Astrocyte (in vitro differentiated cells and primary cell): ENCODE measurements at places on chromosomes 4 and X.

GRCh38 chr4:180790471-180790870 lies 1452.7 kb upstream of the TENM3 start:
- no peaks in the 10 kb centered on the region for H3K27me3 ChIP-seq
- no peak overlapping the region for H3K27ac ChIP-seq
- H3K4me3 ChIP-seq = no peak overlapping the region
- H3K4me1 ChIP-seq = no peaks in the 10 kb centered on the region
- DNase-seq = no peak

DNA sequence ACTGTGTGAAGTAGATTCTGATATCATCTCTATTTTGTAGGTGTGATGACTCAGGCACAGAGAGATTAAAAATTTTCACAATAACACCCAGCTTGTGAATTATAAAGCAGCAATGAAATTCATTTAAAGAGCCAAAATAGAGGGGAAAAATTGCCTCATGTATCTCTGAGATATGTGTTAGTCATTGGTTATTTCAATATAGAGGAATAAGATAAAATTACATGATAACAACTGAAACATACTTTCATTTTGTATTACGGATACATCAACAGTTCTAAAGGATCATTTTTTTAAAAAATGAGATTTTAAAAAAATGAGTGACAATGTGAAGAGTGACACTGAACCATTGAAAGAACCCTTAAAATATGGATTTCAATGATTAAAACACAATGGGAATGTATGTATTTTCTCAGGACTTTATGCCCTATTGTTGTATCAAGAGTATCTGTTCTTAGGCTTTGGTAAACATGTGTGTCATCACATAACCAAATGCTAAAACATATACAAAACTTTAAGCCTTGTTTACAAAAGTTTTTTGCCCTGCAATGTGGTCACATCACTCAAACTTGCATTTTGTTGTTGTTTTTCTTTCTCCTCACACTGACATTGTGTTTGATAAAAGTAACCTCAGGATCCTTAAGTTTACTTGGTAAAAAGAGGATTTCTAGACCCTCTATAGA lies 221.3 kb downstream of the ANTXR2 start:
- H3K36me3 ChIP-seq = no peaks in the 10 kb centered on the region
- no peak overlapping the region for H3K27ac ChIP-seq
- no peaks in the 10 kb centered on the region for H3K4me1 ChIP-seq
- peak; percentile 18 for DNase-seq
- no peaks in the 10 kb centered on the region for H3K27me3 ChIP-seq
- H3K4me3 ChIP-seq = no peak overlapping the region

- no peak overlapping the region for H3K27ac ChIP-seq
- no peaks in the 10 kb centered on the region for H3K36me3 ChIP-seq
- H3K4me3 ChIP-seq = peak overlapping the region; percentile 73
- peaks cover 9% of the 10 kb centered on the region for H3K4me1 ChIP-seq
These were observed 3.8 kb downstream of the CXXC4 start for GRCh38 chr4:104490770-104491480.

DNA sequence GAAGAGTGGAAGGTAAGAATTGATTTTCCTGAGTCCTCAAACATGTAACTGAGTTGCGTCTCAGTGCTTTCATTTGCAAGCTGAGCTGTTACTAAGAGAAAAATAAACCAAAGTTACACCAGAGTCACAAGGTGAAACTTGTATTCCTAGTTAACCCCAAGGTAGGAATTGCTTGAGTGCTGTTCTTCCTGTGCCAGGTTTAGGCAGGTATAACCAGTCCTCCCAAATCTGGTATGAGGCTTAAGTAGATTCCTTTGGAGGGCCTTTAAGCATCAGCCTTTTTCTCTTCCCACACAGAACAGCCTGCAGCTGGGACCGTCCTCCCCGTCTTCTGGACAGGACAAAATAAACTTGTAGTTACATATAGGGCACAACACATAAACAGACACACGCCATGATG lies 2.3 kb upstream of the BTC start:
- no peak overlapping the region for H3K27ac ChIP-seq
- H3K4me3 ChIP-seq = no peak overlapping the region
- DNase-seq = no peak
- H3K27me3 ChIP-seq = peaks cover 16% of the 10 kb centered on the region
- no peaks in the 10 kb centered on the region for H3K36me3 ChIP-seq

DNA sequence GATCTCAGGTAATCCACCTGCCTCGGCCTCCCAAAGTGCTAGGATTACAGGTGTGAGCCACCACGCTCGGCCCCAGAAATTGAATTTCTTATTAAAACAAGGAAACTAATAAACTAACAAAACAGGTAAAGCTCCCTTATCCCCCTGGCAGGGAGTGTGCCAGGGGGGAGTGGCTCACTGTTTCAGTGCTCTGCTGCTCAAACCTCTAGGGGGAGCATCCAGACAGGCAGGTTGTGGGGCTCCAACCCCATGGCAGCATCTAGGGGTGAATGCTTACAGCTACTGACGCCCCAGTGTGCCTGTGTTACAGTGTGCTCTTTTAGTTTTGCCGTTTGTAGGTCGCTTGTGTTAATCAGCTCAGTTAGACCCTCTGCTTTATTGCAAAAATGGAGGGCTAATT lies 605.0 kb downstream of the GABRG1 start:
- no peak for DNase-seq
- H3K4me1 ChIP-seq = no peaks in the 10 kb centered on the region
- no peaks in the 10 kb centered on the region for H3K27me3 ChIP-seq
- H3K4me3 ChIP-seq = no peak overlapping the region

DNA sequence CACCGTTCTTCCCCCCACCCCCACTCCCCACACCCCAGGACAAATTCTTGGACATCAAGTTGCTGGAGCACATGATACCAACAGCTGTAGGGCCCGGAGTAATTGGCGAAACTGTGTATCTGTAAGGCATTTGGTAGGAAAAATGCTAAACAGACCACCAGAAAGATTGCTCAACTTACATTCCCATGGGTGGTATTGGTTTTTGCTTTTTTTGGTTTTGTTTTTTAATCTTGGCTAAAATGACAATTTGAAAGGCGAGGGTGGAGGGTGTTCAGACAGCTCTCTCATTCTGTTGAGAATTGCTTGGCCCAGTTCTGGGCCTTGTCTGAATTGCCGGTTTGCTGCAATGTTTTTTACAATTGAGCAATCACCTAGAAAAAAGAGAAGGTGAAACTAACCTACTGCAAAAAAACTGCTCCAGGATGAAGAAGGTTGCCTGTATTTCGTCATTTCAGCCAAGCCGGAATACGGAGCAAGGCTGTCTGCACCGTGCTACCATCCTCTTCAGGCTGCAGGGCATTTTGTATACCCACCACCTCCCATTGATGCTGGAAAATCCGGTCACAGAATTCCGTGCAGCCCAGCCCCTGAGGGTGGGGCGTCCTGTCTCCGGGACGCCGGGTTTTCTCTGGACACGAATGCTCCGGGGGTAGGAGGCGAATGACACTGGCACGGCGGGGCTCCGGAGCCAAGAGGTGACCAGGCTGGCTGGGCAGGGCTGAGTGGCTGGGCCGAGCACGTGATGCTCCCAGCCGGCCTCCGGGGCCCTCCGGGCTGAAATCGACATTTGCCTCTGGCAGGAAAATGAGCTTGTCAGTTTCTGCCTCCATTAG lies at the start of gene CLCN4:
Gene CLCN4, plus strand, starts transcription at position 777 of the 833 bp plus-strand sequence. CDS start 28,058 bp downstream, outside the sequence.
- peaks cover 13% of the 10 kb centered on the region for H3K4me1 ChIP-seq
- H3K27me3 ChIP-seq = no peaks in the 10 kb centered on the region
- no peaks in the 10 kb centered on the region for H3K36me3 ChIP-seq
- DNase-seq = no peak

DNA sequence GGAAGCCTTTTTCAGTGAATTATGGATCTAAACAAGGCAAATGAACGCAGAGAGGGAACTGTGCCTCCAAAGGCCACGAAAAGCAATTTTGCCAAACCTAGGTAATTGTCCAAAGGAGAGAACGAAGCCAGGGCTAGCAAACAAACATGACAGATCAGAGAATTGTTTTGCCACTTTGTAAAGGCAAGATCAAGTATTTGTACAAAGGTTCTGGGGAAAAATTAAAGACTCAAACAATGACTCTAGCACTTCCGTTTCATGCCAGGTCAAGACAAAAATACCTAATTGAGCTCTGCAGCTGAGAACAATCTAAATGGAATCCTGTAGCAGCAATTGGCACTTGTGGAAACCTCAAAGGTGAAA lies 8.5 kb downstream of the RBM47 start:
- peak overlapping the region; percentile 16 for H3K27ac ChIP-seq
- DNase-seq = no peak
- H3K36me3 ChIP-seq = no peaks in the 10 kb centered on the region

DNA sequence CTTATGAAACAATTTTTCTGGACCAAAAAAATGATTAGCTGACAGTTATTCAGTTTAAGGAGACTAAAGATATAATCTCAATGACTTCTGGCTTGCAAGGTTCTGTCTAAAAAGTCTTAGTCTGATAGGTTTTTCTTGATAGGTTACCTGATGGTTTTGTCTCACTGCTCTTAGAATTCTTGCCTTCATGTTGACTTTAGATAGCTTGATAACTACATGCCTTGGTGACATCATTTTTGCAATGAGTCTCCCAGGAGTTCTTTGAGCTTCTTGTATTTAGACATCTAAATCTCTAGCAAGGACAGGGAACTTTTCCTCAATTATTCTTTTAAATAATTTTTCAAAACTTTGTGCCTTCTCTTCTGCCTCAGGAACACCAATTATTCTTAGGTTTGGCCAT lies 1965.3 kb downstream of the ARAP2 start:
- H3K4me3 ChIP-seq = no peak overlapping the region
- no peaks in the 10 kb centered on the region for H3K27me3 ChIP-seq
- H3K27ac ChIP-seq = no peak overlapping the region
- H3K36me3 ChIP-seq = no peaks in the 10 kb centered on the region
- H3K4me1 ChIP-seq = no peaks in the 10 kb centered on the region

- H3K4me3 ChIP-seq = no peak overlapping the region
- DNase-seq = peak; percentile 87
- H3K27ac ChIP-seq = peak overlapping the region; percentile 73
These were observed 181.1 kb upstream of the SMIM31 start for GRCh38 chr4:164572877-164573279.

DNA sequence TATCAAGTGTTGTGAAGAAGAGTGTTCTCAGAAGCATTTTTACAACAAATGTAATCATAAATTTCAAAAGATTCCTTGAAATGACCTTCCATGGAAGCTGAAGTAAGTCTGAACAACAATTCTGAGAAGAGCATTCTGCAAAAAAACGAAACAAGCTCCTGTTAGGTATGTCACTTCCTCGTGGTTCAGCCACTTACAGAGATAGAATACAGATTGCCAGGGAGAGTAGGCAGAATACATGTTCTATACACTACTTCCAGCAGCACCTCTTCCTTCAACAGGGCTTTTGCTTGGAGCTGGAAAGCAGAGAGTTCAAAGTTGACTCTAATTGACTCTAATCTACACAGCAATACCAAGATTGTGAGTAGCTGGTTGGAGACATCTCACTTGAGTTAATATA lies 274.5 kb downstream of the ADGRA3 start:
- DNase-seq = no peak
- H3K27me3 ChIP-seq = no peaks in the 10 kb centered on the region
- H3K4me3 ChIP-seq = no peak overlapping the region
- H3K36me3 ChIP-seq = no peaks in the 10 kb centered on the region
- no peak overlapping the region for H3K27ac ChIP-seq
- H3K4me1 ChIP-seq = no peaks in the 10 kb centered on the region

- no peaks in the 10 kb centered on the region for H3K27me3 ChIP-seq
- no peak overlapping the region for H3K4me3 ChIP-seq
- peak overlapping the region; percentile 99 for H3K27ac ChIP-seq
- H3K36me3 ChIP-seq = peaks cover 22% of the 10 kb centered on the region
These were observed 11.4 kb downstream of the FTSJ1 start for GRCh38 chrX:48487362-48487798.

GRCh38 chr4:20271950-20272349 lies 20.2 kb downstream of the SLIT2 start:
- DNase-seq = no peak
- H3K36me3 ChIP-seq = no peaks in the 10 kb centered on the region
- no peak overlapping the region for H3K27ac ChIP-seq
- peaks cover 4% of the 10 kb centered on the region for H3K27me3 ChIP-seq
- H3K4me3 ChIP-seq = no peak overlapping the region

DNA sequence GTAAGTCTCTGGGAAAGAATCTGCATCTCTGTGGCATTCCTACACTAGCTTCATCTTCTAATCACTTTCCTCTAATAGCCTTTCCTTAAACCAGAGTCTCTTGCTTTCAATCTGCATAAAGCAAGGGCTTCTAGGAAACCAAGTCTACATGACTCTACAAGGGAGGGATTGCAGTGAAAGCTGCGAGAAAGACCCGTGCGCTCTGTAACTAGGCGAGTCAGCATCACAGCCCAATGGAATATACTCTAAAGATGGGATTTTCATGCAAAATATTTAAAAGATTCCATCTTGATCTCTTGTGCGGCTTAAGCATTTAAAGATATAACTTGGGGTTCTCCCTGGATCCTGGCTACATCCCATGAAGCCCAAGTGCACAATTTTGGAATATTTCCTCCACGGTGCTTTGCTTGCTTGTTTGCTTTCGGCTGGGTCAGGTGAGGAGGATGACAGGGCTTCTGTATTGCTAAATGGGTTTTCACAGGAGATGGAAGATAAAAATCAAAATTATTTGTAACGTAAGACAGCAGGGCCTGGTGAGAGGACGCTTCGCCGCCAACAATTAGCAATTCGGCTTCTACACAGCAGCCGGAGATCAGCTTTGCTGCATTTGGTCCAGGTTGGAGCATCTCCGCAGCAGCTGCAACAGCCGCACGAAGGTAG lies 687 bp upstream of the GRIA2 start:
- no peaks in the 10 kb centered on the region for H3K36me3 ChIP-seq

DNA sequence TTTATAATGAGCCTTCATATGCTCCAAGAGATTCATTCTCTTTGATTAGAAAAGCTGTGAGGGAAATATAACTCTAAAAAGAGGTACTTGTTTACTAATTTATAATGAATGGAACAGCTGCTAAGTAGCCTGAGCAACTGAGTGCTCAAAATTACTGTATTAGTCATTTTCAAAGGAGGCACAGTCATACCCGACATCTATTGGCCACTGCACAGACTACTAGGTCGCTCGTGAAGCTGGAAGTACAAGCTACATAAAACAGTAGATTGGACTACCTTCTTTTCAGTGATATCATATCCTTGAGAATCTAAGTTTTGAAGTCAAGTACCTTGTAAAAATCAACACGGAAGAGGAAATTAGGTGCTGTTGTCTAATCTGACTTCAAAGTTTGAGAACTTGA lies 52.0 kb upstream of the GLRB start:
- H3K27ac ChIP-seq = no peak overlapping the region
- H3K36me3 ChIP-seq = no peaks in the 10 kb centered on the region
- H3K27me3 ChIP-seq = no peaks in the 10 kb centered on the region
- no peak overlapping the region for H3K4me3 ChIP-seq
- DNase-seq = no peak
